H9 (cell line): ENCODE measurements at places on chromosomes 13 and 19. TPM values are rescaled to one million over a fixed set of nuclear protein-coding genes. Genes with fewer than 3 reads are reported as not detected.

The TNNI3 gene
- total RNA-seq = 36.9 and 41.0 TPM in 2 replicates

The KLK12 gene
- not detected in 2 replicates for total RNA-seq

GRCh38 chr13:72144636-72145035 lies 277.6 kb upstream of the DACH1 start:
- no peak overlapping the region for H3K4me3 ChIP-seq
- no peaks in the 10 kb centered on the region; the same call in 1 of the 2 replicates for H3K4me1 ChIP-seq
- no peak for DNase-seq

- no peak for DNase-seq
- H3K4me1 ChIP-seq = no peaks in the 10 kb centered on the region
- no peak overlapping the region for H3K4me3 ChIP-seq
- H3K36me3 ChIP-seq = no peaks in the 10 kb centered on the region
- H3K27ac ChIP-seq = no peak overlapping the region
Measured at GRCh38 chr19:58325311-58326022, 1.3 kb upstream of the ZSCAN22 start.

- H3K27ac ChIP-seq = no peak overlapping the region
- no peaks in the 10 kb centered on the region for H3K36me3 ChIP-seq
- H3K4me3 ChIP-seq = no peak overlapping the region
Measured at GRCh38 chr13:87122551-87122950, 548.6 kb upstream of the SLITRK5 start.

DNA sequence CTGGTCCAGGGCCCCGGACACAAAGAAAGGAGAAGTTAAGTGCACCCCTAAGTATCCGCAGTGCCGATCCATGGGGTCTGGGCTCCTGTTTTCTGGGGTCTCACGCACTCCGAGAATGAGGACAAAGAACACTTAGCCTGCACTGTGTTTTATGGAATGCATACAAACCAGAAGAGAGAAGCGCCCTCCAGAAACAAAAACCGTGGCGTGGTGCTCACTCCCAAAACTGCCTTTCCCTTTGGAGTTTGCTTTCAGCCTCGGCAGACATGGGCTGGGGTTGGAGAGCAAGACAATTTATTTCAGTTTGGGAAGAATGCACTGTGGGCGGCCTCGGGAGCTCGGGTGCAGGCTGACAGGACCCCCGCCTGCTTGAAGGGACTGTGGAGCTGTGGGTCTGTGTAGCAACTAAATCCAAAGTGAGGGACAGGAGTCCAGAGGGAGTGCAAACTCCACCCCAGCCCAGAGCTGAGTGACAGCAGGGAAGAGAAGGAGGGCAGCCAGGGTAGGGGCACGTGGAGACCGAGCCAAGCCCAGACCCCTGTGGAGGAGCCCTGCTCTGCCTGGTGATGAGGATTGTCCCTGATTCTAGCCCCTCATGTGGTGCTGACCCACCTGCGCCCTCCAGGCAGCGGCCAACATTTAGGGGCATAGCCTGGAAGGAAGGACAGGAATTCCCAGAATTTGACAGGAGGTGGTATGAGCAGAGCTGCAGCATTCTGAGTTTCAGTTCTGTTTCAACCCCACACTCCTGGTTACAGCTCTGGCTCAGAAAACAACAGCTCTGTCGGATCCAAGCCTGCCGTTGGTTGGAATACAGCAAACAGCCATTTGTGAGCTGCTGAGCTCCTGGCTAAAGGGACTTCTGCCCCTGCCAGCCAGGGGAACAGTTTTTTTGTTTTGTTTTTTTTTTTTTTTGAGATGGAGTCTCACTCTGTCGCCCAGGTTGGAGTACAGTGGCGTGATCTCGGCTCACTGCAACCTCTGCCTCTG lies 37.8 kb upstream of the POP4 start:
- no peaks in the 10 kb centered on the region for H3K36me3 ChIP-seq
- no peak overlapping the region for H3K27ac ChIP-seq
- no peak for DNase-seq
- H3K27me3 ChIP-seq = no peaks in the 10 kb centered on the region
- no peaks in the 10 kb centered on the region; the same call in 1 of the 2 replicates for H3K4me1 ChIP-seq

DNA sequence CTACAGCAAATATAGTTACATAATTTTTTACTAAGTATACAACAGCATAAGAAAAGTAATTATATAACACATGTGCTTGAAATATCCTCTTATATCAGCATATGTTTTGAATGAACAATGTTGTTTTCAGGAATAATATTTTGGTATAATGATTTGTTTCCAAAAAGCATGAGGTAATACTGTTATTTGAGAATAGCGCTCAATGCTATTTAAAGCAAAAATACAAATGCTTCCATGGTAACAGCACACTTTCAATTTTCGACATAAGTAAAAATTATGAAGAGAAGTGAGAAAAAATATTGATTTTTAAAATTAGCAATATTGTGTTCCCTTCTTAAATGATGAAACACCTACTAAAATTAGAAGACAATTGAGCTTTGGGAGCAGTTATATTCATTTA lies 715.9 kb upstream of the ATXN8OS start:
- no peaks in the 10 kb centered on the region for H3K27me3 ChIP-seq
- H3K27ac ChIP-seq = no peak overlapping the region
- no peak for DNase-seq
- no peaks in the 10 kb centered on the region for H3K36me3 ChIP-seq
- no peaks in the 10 kb centered on the region for H3K4me1 ChIP-seq
- no peak overlapping the region for H3K4me3 ChIP-seq

DNA sequence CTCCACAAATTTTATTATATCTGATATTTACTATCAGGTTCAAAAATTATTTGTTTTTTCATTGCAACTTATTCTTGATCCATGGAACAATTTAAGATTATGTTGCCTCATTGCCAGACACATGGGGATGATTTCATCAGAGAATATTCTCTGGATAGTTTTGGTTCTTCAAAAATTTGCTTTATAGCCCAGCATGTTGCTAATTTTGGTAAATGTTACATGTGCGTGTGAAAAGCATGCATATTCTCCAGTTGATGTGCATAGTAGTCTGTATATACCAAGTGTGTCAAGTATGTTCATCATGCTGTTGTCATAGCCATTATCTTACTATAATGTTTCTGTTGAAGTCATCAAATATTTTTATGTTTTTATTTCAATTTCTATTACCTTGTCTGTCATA lies 122.3 kb downstream of the RFC3 start:
- no peak overlapping the region for H3K27ac ChIP-seq
- no peak for DNase-seq
- peaks cover 10% of the 10 kb centered on the region; the same call in 1 of the 2 replicates for H3K4me1 ChIP-seq
- no peak overlapping the region for H3K4me3 ChIP-seq
- peaks cover 1% of the 10 kb centered on the region for H3K36me3 ChIP-seq

DNA sequence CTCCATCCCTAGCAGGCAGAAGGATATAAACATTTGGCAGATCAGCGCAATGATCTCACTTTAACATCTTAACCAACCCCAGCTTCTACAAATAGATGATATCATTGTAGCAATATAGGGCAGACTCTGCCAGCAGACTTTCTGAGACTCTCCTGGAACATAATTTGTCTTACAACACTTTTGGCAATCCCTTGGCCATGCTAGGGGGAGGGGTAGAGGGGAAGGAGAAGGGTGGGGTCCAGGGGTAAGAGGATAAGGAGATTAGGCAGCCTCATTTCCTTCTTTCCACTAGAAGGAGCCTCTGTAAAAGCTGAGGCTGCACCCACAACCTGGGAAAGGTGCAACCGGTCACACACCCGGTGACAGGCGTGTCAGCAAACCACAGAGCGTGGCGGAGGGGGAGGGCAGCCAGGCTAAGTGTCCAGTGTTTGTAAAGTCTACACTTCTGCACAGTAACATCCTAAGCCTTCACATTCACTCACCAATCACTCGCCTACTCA lies 8.7 kb upstream of the UBAC2 start:
- H3K27ac ChIP-seq = no peak overlapping the region
- no peaks in the 10 kb centered on the region for H3K4me1 ChIP-seq
- H3K27me3 ChIP-seq = no peaks in the 10 kb centered on the region; the same call in 1 of the 2 replicates
- no peak overlapping the region for H3K4me3 ChIP-seq
- H3K36me3 ChIP-seq = no peaks in the 10 kb centered on the region

GRCh38 chr19:57560049-57560491 lies 407 bp upstream of the ZNF550 start:
- H3K27ac ChIP-seq = no peak overlapping the region
- no peak for DNase-seq
- H3K36me3 ChIP-seq = peaks cover 36% of the 10 kb centered on the region
- peak overlapping the region; percentile 89 for H3K4me3 ChIP-seq
- H3K4me1 ChIP-seq = no peaks in the 10 kb centered on the region

DNA sequence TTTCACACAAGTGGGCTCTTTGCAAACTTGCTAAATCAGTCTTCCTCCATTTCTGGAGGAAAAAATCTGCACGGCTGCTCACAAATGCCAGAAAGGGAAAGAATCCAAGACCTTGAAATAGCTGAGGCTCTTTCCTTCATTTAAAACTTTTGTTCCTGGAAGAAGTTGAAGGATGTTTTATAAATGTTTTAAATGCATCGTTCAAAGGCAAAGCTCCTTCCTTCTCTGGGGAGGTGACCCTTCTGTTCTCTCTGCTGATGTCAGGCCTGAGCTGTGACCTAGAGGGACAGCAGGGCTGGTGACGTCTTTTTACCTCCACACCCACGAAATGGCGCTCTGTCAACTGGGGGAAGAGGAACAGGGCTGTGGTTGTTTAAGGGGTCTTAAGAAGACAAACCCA lies 376.4 kb upstream of the ZNF507 start:
- no peaks in the 10 kb centered on the region for H3K27me3 ChIP-seq
- H3K4me1 ChIP-seq = no peaks in the 10 kb centered on the region
- DNase-seq = no peak
- H3K27ac ChIP-seq = no peak overlapping the region
- no peak overlapping the region for H3K4me3 ChIP-seq
